ENCODE measurements at places on chromosomes 3 and 15. TPM values are rescaled to one million over a fixed set of nuclear protein-coding genes. Genes with fewer than 3 reads are reported as not detected.

GRCh38 chr3:148990236-148990635, 1.1 kb upstream of the GYG1 start:
- DNase-seq, result no peak

DNA sequence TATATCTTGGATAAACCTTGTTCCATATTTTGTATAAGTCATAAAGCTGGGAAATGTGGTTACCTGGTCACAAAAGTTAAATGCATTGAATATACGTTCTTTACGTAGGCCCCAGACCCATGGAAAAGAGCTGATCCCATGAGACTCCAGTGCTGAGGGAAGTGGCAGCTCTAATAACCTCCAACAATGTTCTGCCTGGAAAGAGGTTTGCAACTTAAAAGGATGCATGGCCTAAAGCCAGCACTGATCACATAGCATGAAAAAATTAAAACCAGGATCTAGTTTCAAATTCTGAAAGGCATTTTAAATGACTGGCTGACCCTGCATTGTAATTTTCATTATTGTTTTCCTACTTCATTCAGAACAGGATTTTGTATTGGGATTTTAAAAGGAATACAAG, 27.9 kb upstream of the STRIT1 start:
- DNase-seq, result no peak

GRCh38 chr3:52978109-52978754, 67.6 kb downstream of the SFMBT1 start:
- DNase-seq, result no peak

DNA sequence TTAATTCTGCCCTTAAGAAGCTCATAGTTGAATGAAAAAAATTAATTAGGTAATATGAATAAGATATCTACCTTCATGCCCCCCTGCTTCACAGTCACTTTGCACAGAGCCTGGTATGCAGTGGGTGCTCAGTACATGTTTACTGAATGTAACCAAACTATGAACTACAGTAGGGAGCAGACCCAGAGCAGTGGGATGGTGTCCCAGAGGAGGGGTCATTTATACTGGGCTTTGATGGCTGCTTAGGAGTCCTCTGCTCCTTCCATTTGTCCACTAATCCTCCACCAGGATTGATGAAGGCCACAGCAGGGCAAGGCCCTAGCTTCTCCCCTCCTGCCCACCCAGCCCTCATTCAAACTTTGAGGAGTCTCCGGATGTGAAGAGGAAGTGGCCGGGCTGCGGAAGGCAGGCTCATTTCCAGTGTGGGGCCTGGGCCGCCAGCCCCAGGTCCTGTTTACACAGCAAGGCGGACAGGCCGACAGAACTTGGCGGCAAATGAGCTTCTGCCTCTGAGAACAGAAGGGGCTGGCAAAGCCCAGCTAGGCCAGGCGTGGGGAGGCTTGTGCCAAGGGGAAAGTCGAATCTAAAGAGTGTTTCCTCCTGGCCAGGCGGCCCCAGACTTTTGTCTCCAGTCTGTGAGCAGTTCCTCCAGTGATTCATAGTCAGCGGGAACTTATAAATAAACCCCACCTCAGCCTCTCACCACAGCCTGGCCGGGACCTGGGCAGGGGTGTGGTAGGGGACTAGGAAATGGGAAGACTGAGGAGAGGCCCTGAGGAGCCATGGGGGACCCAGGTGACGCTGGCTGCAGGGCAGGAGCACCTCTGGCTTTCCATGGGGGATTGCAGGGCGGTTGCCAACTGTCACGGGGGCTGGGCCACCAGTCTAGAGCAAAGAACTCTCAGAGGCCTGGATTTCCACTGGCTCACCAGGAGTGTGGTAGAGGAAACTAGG, 51.6 kb upstream of the LCTL start:
- no peak for DNase-seq

- DNase-seq, result no peak
Observed at GRCh38 chr15:67242708-67243111, 11.8 kb downstream of the AAGAB start.

DNA sequence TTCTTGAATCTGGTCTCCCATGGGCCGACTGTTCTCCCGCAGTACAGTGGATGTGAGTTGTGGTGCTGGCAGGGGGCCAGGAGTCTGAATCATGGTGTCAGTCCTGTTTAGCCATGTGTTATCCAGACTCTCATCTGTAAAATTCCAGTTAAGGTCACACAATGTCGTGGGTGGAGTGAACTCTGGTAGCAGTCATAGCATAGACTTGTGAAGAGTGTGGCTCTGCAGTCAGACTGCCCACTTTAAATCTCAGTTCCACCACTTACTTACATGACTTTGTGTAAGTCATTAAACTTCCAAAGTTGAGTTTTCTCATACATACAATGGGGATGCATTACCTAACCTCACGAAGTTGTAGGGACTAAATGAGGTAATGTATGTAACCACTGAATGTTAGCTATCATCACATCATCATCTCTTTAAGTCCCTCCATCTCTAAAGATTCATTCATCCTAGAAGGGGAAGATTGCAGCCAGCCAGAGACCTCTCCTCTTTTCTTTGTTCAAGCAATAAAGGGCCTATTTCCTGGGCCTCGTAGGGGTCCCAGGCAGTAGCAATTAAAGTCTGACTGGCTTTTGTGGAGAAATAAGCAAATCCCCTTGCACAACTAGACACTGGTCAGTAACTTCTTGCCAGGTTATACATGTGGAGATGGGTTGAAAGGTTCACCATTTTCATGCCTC, 93.9 kb downstream of the PCCB start:
- peak; percentile 74 for DNase-seq

DNA sequence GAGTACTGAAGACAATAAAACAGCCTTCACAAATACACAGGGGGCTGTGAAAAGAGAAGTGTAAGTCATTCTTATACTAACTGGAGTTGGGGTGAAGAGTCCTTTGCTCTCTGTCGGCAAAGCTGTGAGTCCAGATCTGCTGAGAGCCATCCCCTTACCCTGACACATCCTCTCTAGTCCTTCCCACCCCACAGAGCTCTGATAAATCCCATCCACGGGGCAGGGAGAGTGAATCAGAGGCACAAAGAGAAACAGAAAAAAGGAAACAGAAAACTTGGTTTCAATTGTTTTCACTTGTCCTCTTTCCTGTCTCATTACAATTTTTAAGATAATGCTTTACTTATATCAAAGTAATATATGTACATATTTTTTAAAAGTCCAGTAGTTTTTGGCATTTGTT, 18.2 kb upstream of the ZNF639 start:
- DNase-seq, result no peak

GRCh38 chr3:104952146-104952972, 414.4 kb upstream of the ALCAM start:
- no peak for DNase-seq

GRCh38 chr3:16838561-16838960, 46.2 kb upstream of the PLCL2 start:
- peak; percentile 37 for DNase-seq

Gene ARNT2
- polyA plus RNA-seq, result 3.0 TPM

Gene ALDH1L1
- polyA plus RNA-seq, result 58.7 TPM

Gene GREM1
- polyA plus RNA-seq, result 2.4 TPM
